ENCODE measurements at places on chromosomes 13 and 19.

DNA sequence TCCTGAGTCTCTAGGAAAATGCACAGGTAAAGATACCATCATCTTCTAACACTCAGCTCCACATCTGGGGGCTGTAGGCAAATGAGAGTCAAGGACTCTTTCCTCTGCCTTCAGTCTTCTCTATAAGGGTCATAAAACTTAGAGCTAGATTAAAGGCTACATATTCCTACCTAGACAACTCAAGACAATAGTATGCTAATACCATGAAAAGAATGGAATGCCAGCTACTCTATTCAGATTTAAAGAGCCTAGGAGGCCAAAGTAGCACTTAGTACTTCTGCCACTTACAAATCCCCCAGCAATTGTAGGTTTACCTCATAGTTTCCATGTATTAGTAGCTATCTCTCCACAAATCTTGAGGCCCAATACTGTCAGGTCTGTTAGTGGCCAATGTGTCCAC, 453.0 kb downstream of the SLITRK5 start:
- DNase-seq: no peak

DNA sequence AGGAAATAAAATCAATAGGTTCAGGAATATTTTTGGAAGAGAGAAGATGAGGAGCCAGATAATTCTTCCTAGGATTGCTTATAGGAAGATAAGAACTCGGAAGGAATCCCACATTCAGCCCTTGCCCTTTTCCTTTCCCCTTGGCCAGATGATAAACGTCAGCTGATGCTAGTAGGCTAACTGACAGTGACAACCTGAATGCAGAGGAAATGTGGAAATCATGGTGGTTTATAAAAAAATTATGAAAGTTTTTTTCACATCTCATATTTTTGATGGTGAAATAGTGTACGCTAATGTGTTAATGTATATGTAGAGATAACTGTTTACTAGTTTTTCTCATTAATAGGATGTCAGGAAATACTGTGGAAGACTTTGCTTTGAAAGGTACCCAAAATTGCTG, 56.9 kb downstream of the EDNRB start:
- DNase-seq: no peak

- DNase-seq: peak; percentile 48
Observed at GRCh38 chr19:58279042-58279924, 528 bp downstream of the ZNF8 start.

DNA sequence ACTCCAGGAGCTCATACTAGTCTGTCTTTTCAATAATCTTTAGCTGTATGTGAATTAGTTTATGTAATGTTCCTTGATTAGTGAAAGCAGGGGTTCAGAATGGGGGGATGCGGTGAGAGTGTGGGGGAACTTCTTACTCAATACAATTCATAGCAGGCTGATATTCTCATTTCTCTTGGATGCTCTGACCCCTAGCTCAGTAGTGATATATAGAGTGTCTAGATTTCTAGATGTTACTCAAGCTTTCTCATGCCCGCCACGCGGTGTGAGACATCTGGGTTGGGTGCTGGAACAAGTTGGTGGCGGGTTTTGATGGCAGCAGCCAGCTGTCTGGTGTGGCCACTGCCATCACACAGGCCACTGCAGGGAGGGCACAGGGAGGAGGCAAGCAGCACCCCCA, 39.3 kb upstream of the FLT1 start:
- DNase-seq: no peak

- no peak for DNase-seq
Observed at GRCh38 chr19:1274081-1274851, 1.1 kb upstream of the FAM174C start.

DNA sequence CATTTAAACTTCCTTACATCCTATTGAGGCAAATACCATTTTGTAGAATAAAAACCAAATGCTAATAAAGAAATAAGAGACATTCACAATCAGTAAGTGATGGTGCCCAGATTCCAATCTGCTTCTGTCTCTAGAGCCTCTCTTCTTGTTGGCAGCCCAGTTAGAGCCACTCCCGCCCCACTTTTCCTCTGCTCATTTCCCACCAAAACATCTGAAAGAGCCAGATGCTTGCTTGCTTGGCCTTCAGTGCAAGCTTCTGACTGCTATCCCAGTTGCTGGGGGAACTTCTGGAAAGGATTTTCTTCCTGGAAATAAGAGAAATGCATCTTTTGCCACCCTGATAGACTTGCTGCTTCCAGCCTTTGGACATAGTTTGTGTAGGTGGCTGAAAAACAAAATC, 12.9 kb downstream of the FRY start:
- DNase-seq: no peak

DNA sequence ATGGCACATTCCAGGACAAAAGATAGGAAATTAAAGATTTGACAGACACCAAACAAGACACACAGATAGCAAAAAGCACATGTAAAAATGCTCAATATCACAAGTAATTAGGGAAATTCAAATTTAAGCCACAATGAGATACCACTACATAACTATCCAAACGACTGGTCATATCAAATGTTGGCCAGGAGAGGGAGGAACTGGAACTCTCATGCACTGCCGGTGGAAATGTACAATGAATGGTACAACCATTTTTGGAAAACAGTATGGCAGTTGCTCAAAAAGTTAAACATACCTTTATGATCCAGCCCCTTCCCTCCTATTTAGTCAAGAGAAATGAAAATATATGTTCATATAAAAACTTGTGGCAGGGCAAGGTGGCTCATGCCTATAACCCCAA, 36.8 kb upstream of the CYP2S1 start:
- DNase-seq: no peak

- DNase-seq: no peak
Observed at GRCh38 chr13:95456815-95457214, 95.7 kb upstream of the CLDN10 start.

DNA sequence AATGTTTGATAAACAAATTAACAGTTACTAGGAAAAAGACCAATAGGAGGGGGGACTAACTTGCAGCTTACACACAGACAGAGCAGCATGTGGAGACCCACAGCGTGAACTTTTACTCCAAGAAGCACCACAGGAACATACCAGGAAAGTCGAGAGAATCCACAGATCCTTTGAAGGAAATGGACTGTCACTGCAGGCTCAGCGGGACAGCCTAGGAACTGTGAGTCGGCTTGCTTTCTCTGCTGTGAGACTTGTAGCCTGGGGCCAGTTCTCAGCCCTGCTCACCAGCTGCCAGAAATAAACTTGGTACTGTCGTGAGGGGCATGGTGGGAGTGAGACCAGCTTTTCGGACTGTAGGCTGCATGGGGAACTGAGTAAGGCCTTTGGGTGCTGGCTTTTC, 1211.5 kb downstream of the PCDH17 start:
- peak; percentile 1 for DNase-seq

GRCh38 chr13:42001580-42001979, 40.7 kb upstream of the VWA8 start:
- DNase-seq: peak; percentile 73

DNA sequence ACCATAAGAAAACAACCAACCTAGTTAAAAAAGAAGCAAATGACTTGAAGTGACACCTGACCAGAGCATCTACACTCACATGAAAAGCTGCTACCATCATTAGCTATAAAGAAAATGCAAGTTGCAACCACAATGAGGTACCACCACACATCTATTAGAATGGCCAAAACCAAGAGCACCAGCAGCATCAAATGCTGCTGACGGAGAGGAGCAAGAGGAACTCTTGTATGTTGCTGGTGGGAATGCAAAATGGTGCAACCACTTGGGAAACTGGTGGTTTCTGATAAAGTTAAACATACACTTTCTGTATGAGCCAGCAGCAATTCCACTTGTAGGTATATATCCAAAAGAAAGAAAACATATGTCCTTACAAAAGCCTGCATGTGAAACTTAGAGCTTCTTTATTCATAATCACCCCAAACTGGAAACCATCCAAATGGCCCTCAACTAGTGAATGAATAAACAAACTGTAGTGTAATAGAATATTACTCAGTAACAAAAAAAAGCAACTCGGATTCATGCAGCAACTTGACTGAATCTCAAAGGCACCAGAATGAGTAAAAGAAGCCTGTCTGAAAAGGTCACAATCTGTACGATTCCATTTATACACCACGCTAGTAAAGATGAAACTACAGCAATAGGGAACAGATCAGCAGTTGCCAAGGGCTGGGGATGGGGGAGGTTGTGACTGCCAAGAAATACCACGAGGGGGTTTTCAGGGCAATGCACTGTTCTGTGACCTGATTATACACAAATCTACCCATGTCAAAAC, 60.9 kb upstream of the RANBP3 start:
- DNase-seq: no peak

- peak; percentile 27 for DNase-seq
Observed at GRCh38 chr13:78298657-78299056, 304.7 kb downstream of the POU4F1 start.

DNA sequence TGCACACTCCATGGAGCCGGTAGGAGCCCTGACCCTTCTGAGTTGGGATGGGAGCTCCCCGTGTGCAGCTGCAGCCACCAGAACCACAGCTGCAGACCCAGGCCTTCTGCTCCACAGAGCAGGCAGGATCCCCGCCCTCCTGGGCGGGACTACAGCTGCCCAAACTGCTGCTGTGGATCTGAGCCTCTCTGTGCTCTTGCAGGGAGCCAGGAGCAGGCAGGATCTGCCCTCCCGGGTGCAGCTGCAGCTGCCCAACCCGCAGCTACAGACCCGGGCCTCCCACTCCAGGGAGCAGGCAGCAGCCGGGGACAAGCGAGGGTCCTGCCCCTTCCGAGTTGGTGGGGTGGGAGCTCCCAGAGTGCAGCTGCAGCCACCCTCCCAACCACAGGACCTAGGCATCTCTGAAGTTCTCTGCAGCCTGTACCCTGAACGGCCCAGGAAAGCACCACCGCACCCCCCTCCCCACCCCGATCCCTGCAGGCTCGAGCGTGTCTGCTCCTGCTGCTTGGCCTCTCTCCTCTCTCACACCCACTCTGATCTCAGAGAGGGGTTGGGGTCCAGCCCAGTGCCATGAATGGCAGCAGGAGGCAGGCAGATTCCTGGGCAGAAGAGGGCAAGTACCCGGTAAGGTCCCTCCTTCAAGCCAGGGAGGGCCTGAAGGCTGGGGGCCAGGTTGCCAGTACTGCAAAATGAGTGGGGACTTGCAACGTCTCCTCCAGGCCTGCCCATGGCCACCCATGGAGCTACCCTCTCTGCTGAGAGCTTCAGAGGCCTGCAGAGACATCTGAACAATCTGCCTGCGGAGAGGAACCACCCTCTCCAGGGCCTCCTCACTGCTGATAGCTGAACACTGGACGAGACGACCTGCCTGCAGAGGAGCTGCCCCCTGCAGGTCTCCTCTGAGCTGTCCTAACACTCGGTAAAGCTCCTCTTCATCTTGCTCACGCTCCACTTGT, 16.4 kb upstream of the EMP3 start:
- no peak for DNase-seq

GRCh38 chr13:112820318-112820717, 130.5 kb downstream of the ATP11A start:
- no peak for DNase-seq

- no peak for DNase-seq
Observed at GRCh38 chr19:7789447-7789846, 26.4 kb downstream of the CLEC4M start.

DNA sequence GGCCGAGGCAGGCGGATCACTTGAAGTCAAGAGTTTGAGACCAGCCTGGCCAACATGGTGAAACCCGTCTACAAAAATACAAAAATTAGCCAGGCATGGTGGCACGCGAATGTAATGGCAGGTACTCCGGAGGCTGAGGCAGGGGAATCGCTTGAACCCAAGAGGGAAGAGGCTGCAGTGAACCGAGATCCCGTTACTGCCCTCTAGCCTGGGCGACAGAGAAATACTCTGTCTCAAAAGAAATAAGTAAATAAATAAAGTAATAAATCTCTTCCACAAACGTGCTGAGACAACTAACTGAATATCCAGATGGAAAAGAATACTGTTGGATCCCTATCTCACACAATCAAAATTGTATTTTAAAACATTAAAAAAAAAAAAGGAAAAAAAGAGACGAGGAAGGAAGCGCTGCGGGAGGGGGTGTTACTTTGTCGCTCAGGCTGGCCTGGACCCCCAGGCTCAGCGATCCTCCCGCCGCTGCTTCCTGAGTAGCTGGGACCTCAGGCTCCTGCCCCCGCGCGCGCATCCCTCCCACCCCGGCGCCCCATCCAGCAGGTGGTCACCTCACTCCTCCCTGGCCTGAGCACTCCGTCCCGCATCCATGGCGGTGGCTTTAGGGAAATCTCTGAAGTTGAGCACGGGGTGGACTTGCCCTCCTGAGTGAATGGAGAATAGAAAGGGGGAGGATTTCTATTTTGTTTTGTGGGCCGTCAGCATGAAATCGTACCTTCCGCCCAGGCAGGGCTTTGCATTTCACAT, 628 bp upstream of the ZNF813 start:
- DNase-seq: no peak

DNA sequence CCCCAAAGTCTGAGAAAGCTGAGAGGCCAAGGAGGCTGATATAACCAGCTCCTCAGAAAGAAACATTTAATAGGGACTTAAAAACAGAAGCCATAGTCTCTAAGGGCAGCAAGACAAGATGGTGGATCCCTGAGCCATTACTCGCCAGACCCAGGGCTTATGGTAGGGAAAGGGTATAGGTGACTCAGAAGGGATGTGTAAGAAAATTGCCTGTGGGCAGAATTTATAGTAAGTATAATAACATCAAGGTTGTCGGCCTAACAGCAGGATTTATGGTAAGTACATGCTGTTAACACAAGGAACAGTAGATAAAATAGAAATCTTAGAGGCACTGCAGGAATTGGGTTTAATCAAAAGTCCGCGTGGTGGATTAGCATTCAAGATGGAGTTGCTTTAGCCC, 14.7 kb downstream of the KBTBD6 start:
- DNase-seq: no peak

- DNase-seq: no peak
Observed at GRCh38 chr19:14021474-14021873, 6.5 kb upstream of the RLN3 start.

GRCh38 chr19:12244370-12244769, 50.3 kb downstream of the ZNF44 start:
- no peak for DNase-seq
